ENCODE measurements at places on chromosomes 1 and 21.

GRCh38 chr1:42037586-42037985 lies 115.6 kb upstream of the GUCA2B start:
- DNase-seq, result no peak

DNA sequence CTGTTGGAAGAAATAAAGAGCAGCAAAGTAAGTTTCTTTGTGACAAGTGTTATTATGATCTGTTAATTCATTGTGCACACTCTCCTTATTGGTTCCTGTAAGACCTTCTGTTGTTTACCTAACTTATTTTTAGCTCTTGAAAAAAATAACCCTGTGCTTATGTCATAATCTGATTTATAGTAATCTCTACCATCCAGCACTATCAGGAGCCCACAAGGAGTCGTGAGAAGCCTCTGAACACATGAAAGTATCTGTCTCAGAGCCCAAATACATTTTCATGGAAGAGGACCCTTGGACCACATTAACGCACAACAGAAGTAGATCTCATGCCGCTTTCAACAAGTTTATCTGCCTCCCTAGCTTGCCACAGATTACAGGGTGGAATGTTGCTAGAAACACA lies 45.8 kb downstream of the CENPF start:
- no peak for DNase-seq

GRCh38 chr1:233614173-233614742 lies 352 bp downstream of the KCNK1 start:
- DNase-seq, result peak; percentile 1

GRCh38 chr1:231093156-231093922 lies 53.3 kb upstream of the FAM89A start:
- peak; percentile 74 for DNase-seq
